Activated CD4-positive, alpha-beta T cell treated with anti-CD3 and anti-CD28 coated beads for 4 hours (primary cell): ENCODE measurements at places on chromosomes 6 and 20.

DNA sequence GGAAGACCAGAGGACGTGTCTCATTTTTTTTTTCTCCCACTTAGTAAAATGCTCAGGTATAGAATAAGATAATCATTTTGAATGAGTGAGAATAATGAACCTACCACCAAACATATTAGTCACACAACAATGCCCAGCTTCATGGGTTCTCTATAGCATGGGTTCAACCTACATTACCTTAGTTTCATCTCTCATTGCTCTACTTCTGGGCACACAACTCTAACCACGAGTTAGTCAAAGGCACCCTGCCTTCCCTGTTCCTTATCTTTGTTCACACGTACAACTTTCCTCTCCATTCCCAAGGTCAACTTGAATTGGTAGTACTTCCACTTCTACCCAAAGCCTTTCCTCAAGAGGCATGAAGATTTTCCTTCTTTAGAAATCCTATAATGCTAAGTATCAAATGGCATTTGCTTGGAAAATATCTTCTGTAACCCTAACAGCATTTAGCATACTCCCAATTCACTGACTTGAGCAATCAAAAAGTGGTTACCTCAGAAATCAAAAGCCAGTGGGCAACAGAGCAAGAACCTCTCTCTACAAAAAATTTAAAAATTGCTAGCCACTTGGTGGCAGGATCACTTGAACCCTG, 20.9 kb downstream of the DEK start:
- no peak for DNase-seq

GRCh38 chr20:11274141-11274594, 600.4 kb upstream of the JAG1 start:
- DNase-seq, result no peak

- DNase-seq, result no peak
Measured at GRCh38 chr6:105459864-105460263, 57.0 kb upstream of the PREP start.

DNA sequence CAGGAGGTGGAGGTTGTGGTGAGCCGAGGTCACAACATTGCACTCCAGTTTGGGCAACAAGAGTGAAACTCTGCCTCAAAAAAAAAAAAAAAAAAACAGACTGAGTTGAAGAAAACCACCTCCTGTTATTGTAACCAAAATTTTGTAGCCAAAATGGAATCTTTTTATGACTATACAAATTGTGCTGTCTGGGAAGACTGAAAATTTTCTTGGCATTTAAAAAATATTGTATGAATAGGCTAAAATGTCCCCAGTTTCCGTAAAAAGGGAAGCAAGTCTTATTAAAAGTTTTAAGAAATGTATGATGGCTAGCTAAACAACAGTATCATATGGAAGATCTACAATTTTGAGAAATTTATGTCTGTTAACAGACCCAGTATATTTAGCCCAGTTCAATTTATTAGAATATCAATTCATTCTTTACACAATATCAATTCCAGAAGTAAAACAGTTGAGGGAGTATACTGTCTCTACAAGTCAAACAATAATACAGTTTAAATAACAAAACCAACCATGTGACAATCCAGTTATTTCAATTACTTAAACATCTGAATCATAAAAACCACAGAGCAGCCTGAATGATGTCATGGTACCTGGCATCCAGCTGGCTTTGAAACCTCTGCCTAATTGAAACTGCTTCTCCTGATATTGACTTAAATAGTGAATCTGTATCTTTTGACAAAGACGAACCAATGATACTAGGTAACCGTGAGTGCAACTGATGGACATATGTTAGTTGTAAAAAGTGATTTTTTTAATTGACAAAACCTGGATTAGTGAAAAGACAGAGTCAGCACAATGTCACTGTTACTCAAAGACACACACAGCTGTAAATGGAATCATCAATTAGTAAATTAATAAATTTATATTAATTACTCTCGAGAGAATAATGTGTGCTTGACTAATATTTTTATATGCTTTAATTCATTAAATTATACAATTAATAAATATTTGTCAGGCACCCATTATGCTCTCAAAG, 166.6 kb upstream of the MARCKS start:
- DNase-seq, result no peak

GRCh38 chr6:53922539-53922981, 127.8 kb downstream of the LRRC1 start:
- DNase-seq, result no peak

GRCh38 chr6:168457653-168457934, 16.6 kb downstream of the SMOC2 start:
- DNase-seq, result no peak

DNA sequence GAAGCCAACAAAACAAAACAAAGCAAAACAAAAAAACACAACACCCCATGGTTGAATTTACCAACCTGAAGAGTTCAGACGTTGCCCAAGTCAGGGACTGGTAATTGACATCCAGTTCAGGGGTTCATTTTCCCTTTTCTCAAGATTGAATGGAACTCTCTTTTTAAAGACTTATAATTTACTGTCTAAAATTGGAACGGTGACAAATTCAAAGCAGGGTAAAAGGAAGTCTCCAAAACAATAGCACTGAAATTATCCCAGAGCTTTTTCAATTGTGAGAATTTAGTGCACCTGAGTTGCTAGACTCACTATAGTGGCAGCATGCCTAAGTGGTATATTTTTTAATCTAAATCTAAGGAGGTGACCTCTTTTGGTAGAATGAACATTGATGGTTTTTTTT, 90.9 kb upstream of the PREP start:
- no peak for DNase-seq

DNA sequence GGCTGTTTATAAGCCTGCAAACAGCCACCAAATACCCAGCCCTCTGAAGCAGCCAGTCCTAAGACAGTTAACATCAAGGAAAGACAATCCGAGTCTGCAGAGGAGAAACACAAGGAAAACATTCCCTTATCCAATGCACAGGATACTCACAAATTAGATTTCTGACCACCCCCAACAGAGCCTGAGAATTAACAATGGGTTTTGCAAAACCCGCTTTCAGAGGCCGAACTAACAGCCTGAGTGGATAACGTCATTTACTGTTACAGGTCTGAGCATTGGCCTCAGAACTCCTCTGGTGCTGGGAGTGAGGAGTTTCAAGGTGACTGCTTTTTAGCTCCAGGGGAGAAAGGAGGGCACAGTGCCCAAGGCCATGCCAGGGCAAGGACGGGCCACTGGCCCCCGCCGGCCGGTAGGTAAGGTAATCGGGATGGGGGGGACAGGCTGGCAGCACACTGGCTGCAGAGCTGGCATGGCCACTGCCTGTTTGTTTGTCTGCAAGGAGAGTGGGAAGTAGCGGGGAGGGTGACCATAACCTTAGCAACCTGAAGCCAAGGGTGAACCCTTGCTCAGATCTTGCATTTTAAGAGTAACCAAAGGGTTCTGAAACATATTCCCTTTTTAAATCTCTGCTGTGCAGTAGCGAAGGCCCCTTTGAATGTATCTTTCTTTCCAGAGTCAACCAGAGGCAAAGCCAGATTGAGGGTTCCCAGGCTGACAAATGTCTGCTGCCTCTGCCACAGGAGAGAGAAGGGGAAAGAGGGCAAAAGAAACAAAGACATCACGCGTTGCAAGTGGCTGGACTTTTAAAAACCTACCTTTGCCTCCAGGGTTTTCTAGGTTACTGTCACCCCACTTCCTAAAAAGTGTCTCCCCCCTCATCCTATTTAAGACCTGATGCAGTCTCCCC, 3.9 kb downstream of the ZMYND8 start:
- DNase-seq, result no peak

- DNase-seq, result no peak
Measured at GRCh38 chr6:2677080-2677593, 73.6 kb downstream of the MYLK4 start.

GRCh38 chr6:513058-513457, 121.5 kb downstream of the IRF4 start:
- DNase-seq, result no peak

DNA sequence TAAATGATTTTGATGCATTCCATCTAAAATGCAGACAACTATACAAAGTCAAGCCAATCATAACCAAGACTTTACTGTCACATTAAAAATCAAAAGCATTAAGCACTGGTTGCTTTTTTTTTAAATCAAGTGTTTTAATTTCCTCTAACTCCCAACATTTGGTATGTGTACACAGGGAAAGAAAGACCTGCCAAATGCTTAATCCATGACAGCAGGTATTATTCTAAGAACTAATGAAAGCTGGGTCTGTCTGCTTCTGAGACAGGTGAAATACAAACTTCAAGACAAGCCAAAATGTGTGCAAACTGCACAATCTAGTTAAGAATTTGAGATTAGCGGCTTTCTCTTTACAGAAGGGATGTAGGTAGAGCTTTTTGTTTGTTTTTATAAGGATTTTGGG, 126.1 kb downstream of the GMDS start:
- DNase-seq, result no peak

DNA sequence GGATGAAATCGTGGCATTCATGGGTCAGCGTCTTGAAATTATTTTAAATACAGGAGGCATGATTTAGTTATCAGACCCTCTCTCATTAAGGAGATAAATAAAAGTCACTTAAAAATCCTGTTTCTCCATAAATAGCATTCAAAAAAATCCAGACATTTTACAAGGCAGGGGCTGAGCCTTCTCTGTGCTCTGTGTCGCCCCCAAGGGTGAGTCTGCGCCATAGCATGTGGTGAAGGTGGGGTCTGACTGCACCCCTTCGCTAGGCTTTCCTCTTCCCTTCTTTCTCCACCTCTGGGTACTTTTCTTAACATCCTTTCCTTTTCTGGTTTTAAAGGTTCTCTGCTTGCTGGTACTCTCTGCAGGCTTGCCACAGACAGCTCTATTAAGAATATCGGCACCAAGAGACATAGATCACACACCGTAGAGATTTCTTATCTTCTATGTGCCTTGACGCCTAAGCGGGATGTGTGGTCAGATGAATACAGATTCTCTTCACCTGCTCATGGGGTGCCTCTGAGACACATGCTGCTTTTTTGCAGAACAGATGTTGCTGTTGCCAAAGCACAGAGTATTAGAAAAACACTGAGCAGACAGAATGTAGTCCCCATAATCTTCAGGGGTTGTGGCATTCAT, 20.1 kb upstream of the FAM209A start:
- peak; percentile 8 for DNase-seq

GRCh38 chr20:32052778-32053362, 828 bp downstream of the HCK start:
- no peak for DNase-seq

GRCh38 chr20:17381724-17382123, 149.5 kb downstream of the BFSP1 start:
- DNase-seq, result no peak

DNA sequence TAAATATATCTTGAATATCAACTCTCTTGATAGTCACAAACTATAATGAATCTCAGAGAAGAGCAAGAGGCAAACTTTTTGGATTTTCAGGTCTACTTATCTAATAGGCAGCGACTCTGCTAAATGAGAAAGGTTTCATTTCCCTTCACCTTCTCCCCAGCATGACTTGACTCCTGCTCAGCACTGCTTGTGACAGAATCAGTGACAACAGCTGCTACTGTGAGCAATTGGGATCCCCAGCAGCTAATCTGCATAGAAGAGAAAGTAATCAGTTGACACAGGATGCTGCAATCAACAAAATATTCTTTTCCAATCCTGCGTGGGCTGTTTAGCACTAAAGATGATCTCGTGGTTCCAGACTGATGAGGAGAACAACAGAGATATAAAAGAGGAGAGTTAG, 205.5 kb downstream of the MMUT start:
- DNase-seq, result no peak

- no peak for DNase-seq
Measured at GRCh38 chr6:125480571-125480970, 178.8 kb upstream of the HDDC2 start.

GRCh38 chr6:116406678-116407345, 36.1 kb downstream of the DSE start:
- DNase-seq, result no peak
